Lung (tissue), 17 donors: ENCODE measurements at places on chromosomes 6 and 20.

DNA sequence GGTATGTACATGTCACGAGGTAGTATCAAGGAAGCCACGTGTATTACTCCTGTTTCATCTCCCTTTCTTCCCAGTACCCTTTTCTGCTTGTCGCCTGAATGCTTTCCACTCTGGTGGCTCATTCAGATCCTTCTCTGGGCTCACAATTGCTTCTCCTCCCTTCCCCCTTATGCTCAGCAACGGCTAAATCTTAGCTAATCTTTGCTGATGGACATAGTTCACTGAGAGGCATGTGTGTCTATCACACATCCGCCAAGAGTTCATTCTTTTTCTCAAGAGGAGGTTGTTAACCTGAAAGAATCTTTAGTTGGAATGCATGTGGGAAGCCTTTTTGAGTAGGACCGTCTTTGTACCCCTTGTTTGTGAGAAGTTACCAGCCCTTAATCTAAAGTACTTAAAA lies 25.8 kb upstream of the MROH8 start:
- DNase-seq: no peak

- DNase-seq: no peak
Observed at GRCh38 chr6:166162599-166163342, 4.9 kb downstream of the TBXT start.

DNA sequence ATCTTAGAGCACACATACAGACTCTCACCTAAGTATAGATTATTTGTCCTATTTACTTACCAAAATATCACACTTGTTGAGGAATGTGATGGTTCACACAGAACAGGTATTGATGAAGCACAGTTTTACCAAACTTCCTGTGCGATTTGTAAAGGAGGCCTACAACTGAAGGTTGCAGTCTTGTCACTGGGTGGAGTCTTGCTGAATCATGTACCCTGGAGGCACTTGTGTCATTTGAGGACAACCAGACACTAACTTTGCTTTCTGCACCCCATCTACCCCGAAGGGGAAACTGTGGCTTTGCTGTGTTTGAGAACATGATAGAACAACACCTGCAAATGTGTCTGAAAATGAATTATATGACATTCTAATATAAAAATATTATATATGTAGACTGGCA lies 32.4 kb upstream of the HINT3 start:
- DNase-seq: no peak

DNA sequence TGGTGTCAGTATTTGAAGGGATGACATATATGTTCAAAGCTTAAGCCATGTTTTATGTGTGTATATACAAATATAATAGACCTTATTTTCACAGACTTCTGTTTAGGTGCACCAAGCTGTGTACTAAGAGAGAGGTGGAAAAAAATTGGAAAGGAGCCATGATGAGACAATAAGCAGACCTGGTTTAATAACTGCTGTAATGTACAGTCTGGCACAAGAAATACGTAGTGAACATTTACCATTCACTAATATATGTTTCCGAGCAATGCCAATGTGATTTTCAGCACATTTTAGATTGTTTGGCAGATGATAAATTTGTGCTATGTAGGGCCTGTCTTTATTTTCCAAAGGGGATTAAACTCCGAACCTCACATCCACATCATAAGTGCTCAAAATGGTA lies 116.3 kb downstream of the KHDC1L start:
- DNase-seq: no peak

DNA sequence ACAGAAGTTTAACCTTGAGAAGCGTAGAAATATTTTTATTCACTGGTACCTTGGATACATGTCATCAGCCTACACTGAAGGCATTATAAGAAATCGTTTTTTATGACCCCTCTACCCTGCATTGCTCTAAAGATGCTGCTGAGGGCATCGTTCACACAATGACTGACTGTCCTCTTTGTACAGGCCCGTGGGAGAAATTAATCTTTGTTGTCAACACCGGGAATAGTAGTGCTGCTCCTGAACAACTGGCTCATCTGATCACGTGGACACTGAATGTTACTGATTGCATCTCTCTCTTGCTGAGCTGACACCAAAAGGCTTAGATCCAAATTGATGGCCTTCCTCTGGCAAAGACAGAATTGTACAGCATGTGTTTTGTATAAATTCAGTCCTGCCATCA lies 157.1 kb upstream of the SMLR1 start:
- DNase-seq: no peak

DNA sequence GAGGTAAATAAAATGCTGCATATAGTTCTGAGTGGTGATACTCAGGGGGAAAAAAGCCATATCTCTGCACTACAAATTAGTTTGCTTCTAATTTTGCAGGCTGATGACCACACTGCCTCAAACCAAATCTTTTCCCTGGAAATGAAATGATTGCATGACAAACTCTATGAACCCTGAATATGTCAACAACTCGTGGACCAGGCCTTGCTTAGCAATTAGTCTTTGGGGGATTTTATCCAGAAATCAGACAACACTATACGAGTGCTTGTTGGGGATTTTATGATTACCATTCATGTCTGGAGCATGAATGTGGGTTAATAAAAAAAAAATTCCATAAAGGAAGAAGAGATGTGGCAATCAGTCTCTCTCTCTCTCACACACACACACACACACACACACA lies 42.0 kb downstream of the SOBP start:
- no peak for DNase-seq

DNA sequence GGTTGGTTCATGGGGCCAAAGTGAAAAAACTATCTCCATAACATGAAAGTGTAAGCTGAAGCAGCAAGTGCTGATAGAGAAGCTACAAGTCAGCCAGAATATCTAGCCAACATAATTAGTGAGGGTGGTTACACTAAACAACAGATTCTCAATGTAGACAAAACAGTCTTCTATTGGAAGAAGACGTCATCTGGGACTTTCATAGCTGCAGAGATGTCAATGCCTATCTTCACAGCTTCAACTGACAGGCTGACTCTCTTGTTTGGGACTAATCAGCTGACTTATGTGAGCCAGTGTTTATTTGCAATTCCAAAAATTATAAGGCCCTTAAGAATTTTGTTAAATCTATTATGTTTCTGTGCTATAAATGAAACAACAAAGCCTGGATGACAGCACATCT lies 63.2 kb downstream of the GMDS start:
- no peak for DNase-seq

DNA sequence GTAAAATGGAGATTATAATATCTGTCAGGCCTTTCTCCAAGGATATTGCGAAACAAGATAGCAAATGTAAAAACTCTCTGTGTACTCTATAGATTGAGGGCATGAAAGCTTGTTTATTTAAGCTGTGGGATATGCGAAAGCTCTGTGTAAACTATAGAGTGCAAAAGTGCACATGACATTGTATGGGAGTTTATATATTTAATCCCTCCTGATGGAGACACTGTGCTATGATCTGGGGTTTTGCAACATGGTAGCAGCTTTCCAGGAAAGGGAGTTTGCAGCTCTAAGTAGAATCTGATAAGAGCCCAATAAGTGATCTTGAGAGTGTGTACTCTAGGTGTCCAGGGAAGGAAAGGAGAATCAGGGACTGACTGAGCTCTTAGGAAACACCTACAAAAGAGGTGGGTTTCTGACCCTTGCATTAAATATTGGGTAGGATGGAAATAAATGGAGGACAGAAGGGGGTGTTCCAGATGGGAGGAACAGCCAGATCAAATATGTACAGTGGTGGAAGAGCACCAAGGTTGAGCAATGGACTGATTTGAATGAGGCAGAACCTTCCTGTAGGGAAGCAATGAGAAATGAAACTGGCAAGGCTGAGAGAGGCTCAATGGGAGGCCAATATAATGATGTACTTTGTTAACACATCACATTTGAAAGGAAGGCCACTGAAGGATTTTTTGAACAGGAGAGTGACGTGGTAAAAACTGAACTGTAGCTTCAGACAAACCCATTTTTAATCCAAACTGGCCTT lies 450.1 kb downstream of the GJA1 start:
- peak; percentile 26 for DNase-seq

DNA sequence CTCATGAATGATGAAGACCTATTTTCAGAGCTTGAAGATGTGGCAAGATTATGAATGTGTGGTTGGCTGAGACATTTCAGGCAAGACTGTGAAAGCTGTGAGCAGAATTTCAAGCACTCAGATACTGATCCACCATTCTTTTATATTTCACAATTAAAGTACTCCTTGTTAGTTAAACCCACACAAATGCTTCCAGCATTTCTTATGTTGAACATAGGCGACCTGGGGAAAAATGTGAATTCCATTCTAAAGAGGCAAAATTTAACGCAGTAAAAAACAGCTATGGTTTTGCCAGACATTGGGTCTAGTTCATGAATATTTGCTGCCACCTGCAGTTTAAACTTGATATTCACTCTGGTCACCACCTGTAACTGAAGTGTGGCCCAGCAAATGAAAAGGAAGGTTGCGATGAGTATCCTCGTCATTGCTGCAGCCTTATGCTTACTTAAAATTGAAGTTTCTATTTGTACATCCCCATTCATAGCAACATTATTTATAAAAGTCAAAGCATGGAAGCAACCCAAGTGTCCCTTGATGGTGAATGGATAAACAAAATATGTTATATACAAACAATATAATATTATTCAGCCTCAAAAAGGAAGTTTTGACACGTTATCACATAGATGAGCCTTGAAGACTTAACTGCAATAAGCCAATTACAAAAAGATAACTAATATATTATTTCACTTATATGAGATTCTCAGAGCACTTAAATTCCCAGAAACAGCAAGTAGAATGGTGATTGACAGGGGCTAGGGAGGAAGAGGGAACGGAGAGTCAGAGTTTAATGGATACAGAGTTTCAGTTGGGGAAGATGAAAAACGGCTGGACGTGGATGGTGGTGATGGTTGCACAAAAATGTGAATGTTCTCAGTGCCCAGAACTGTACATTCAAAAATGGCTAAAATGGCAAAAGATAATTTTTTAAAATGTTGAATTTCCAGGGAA lies 32.4 kb upstream of the FAM184A start:
- DNase-seq: peak; percentile 84

DNA sequence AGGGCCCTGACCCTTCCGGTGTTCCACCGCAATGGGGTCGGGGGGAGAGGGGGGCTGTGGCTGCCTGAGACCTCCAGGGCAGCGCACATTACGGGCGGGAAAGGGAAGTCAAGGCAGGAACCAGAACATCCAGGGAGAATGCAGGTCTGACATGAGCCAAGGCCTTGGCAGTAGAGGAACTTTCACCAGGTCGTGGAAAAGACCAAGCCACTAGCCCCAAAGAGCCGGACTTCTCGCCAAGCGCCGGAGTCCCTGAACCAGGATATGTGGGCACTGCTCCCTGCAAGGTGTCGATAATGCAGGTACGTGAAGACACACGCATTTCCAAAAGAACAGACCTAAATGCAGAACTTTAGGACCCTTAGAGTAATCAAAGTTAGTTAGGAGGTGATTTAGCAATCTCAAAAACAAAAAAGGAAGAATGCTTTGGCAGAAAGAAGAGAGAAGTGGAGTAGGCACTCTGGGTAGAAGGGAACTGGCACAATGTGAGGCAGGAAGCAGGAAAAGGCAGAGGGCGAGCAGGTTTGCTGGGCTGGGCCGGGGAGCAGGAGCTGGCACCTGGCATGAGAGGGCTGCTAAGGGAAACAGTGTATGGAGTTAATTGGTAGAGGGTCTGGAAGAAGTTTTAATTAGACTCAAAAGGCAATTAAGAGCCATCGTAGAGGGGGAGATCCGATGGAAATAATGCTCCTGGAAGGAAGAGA lies 14.3 kb downstream of the POU3F2 start:
- no peak for DNase-seq

DNA sequence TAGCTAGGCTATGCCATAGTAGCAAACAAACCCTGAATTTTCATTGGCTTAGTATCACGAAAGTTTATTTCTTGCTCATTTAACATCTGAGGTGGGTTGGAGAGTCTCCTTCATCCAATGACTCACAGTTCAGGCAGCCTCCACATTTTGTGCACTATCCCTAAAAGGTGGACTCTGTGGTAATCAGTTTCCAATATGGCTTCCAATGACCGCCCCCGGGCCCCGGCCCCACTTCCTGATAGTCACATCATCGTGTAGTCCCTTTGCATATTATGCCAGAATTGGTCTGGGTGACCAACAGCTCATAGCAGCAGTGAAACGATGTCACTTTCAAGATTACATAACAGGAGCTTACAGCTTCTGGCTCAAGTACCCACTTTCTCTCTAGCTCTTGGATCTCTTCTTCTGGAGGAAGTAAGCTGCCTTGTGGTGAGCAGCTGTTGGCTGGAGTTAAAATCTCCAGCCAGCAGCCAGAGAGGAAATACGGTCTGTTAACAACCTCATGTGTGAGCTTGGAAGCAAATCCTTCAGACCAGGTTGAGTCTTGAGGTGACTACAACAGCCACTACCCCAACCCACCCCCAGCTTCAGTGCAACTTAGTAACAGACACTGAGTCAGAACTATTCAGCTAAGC lies 7.8 kb downstream of the HCRTR2 start:
- peak; percentile 6 for DNase-seq

- no peak for DNase-seq
Observed at GRCh38 chr6:156098839-156099238, 643.2 kb upstream of the NOX3 start.

DNA sequence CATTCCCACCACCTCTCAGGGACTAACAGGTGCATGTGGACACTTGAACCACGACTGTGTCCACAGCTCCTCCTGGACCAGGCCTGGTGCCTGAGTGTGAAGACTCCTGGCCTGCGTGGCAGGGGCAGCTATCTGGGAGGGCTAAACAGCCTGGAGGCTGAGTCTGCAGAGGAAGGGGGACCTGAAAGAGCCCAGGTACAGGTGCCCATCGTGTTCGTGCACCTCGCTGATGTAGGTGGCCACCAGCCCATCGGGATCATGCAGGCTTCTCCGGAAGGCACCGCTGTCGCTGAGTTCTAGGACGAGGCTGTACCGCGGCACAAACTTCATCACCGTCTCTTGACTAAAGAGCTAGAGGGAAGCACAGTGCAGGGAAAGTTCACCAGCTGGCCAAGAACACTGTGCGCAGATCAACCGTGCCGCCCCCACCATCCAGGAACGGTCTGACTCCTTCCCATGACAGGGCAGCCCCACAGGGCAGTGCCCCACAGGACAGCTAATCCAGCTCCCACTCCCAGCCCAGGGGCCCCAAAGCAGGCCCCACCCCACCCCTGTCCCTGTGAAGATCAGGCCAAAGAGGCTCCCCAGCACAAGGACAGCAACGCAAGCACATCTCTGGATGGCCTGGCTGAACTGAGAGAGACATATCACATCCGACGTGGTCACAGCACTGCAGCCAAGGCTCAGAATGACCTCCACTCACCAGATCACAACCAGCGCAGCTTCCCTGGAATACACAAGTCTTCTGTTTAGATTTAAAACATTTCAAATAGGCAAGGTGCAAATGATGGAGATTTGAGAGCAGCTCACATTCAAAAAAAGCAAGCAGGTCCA lies 14.8 kb downstream of the CST7 start:
- no peak for DNase-seq

GRCh38 chr6:132750455-132751248 lies 7.1 kb downstream of the VNN2 start:
- no peak for DNase-seq

DNA sequence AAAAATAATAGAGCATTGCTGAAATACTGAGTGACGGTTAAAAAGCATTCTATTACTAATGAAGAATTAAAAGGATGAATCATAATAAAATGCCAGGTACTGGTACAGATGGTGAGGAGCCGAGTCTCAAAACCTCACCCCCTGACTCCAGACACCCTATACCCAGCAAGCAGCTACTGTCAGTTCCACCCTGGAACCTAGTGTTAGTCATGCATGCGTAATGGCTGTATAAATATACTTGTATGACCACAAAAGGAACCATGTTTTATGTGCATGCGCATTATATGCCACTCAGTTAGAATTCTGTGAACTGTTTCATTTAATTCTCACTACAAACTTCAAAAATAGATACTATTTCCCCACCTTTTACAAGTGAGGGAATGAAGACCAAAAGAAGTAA lies 568.7 kb upstream of the RNF217 start:
- DNase-seq: no peak

GRCh38 chr20:60172346-60172984 lies 214.2 kb downstream of the CDH26 start:
- DNase-seq: peak; percentile 17
